Stimulated activated CD4-positive, alpha-beta T cell treated with anti-CD3 and anti-CD28 coated beads, TNF-alpha, amount 100 ng/mL, for 24 hours (primary cell): ENCODE measurements at places on chromosomes 3 and 15.

DNA sequence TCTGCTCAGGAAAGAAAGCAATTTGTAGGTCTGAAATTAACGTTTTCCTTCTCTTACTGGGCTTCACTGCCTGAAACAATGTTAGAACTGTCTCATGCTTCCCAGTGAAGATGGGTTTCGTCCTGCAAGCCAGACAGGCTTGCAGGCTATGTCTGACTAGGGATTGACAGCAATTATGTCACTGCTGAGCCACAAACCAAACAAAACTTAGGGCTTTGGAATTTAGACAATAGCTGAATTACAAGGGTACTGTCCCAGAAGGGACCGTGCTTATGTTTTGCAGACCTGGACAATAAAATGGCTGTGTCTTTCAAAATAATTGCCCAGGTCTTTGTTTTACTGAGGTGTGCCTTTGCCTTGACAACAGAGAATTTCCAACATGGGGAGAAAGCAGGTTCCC, 46.3 kb upstream of the CCDC80 start:
- no peak for DNase-seq

DNA sequence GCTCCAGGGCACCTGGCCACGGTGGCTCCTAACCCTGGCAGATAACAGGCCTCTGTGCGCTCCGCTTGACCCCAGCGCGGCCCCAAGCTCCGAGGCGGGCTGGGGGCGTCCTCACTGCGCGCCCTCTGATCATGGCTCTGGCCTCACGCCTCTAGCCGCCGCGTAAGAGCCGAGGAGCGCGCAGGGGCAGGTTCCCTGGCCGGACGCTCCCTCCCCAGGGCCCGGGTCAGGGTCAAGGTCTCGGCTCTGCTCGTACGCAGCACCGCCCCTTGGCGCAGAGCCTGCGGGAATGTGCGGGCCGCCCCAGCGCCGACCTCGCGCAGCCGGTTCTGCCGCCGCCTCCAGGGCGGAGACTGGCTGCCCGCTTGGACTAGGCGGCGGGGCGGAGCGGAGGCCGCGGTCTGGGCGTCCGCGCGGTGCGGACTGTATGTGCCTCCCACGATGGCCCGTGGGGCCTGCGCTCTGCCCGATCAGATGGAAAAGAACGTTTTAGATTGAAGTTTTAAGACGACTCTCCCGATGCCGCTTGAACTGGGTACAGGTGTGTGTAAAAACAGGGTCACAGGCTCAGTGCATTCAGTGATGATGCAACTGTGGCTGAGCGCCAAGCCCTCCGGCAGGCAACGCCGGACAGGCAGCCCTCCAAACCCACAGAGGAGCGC, 40.8 kb downstream of the CHST14 start:
- DNase-seq: no peak

DNA sequence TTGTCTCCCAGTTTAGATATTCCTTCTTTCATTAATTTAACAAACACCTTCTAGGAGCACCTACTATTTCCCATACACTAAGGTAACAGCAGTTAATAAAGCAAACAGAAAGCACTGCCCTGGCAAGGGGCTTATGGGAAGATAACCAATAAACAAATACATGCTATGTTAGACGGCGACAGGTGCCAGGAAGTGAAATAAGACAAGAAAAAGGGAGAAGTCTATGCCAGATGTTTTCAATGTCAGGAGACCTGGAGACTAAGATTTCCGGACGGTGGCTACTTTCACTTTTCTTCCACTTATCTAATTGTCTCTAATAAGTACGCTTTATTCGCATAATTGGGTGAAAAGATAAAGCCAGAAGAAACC, 32.5 kb upstream of the ZNF445 start:
- DNase-seq: no peak

GRCh38 chr15:48646331-48646730, 822 bp upstream of the FBN1 start:
- DNase-seq: no peak

DNA sequence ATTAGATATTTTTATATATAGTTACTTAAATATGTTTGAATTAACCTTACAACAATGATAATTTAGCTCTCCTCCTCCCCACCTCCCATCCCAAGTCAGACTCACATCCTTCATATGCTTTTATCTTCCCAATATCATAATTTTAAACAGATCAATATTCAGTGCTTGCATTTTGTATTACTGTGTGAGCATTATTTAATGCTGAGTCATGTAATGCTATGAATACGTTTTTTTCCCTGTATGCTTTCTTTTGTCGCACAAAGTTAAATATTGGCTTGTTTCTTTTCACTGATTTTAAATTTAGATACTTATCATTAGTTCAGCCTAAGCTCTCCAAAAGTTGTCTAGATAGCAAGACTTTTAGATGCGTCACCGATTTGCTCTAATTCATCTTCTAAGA, 471.6 kb upstream of the SGO1 start:
- DNase-seq: no peak

GRCh38 chr15:79689030-79689429, 207.8 kb downstream of the MTHFS start:
- DNase-seq: no peak

- no peak for DNase-seq
These were observed 5.0 kb downstream of the CCNDBP1 start for GRCh38 chr15:43190178-43190577.

GRCh38 chr3:121155028-121155427, 247.0 kb downstream of the STXBP5L start:
- DNase-seq: no peak

DNA sequence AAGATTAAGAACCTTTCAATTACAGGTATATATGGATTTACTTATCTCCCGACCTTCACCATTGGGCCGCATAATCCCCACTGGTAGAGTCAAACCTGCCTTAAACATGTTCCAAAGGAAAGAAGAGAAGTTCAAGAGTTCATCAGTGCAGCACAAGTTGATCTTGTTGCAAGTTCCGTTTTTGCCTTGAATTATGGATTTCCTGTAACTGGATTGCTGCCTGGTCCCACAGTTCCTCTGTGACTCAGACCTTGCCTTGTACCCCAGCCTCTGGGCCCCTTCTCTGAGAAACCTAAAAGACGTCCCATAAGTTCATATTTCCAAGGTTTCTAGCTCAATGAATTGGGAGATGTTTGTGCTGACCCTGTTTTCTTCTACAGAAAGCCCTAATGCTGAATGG, 112.5 kb upstream of the THBS1 start:
- DNase-seq: no peak

DNA sequence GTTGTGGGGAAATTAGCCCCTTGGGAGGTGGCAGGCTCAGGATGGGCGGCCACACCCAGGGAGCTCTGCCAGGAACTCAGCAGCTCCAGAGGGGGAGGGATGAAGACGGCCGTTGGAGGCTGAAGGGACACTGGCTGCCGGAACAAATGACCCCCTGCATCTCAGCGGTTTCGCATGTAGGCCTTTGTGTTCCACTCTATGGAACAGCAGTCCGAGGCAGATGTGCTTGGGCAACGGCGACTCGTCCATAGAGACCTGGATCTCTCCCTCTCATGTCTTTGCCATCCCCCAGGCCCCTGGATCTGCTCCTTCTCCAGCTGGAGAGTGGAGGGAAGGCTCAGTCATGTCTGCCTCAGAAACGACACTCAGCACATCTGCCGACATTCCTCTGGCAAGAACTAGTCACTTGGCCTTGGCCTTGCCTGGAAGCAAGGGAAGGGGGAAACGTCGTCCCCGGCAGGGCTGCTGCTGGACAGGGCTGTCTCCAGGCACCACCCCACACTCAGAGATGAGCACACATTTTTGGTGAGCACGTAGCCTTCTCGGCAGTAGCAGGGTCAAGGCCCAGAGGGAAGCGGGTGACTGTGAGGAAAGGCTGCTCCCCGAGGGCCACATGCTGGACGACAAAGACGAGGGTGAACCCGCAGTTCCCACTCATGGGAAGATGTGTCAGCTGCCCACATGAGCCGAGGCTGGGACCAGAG, 83.8 kb downstream of the ASB7 start:
- no peak for DNase-seq

DNA sequence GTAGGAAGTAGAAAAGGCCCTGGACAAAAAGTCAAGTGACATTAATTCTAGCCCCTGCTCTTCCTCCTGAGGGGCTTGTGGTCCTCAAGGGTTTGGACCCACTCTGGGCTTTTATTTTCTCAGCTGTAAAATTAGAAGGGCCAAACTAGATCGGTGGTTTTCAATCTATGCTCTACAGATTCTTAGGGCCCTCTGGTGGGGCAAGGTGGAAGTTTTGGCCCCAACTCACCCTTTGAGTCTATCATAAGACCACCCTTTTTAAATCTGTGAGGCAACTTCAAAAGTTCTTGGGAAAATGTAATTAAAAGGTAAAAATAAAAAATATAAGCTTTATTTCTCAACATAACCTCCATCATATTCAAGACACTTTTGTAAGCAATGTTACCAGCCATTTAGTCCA, 25.6 kb upstream of the CFAP161 start:
- no peak for DNase-seq

- DNase-seq: no peak
These were observed 108.9 kb upstream of the ETV5 start for GRCh38 chr3:186217820-186218164.

GRCh38 chr15:92524161-92524560, 130.5 kb downstream of the ST8SIA2 start:
- no peak for DNase-seq

- no peak for DNase-seq
These were observed 132.2 kb downstream of the OSBPL10 start for GRCh38 chr3:31848911-31849310.

DNA sequence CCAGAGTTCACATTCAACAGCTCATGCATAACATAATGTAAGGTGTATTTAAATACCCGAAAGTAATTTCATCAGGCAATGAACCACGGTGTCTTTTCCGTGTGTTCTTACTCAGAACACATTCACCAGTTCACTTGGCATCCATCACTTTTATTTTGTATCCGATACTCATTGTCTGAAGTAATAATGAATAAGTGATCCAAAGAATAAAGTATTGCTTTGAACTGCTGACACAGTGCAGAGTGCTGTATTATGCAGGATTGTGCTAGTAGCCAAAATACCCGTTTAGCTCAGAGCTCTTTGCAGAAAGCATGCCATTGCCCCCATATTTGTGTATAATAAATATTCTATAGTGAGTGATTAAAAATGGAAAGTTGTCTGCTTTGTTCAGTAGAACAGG, 460.9 kb upstream of the KCNMB2 start:
- no peak for DNase-seq

DNA sequence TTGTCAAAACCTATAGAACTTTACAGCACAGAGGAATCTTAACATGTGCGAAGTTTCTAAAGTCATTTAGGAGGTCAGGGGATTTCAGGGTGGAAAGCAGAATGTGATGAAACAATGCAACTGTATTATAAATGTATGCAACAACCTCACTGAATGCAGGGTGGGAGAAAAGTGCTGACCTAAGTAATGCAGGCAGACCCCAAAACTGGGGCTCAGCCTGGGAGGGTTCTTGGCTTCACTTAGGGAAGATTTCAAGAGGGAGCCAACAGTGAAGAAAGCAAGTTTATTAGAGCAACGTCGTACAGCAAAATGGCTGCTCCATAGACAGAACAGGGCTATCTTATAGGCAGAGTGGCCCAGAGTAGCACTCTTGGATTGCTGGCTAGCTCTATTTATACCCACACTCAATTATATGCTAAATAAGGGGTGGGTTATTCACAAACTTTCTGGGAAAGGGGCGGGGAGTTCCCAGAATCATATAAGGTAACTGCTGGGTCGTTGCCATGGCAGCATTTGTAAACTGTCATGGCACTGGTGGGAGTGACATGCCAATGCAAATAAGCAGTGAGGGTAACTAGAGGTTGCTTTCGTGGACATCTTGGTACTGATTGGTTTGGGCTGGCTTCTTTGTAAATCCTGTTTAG, 14.2 kb upstream of the CAND2 start:
- DNase-seq: no peak

- DNase-seq: no peak
These were observed 395.5 kb upstream of the PROK2 start for GRCh38 chr3:72180405-72180804.

- DNase-seq: no peak
These were observed 93.6 kb downstream of the TBC1D2B start for GRCh38 chr15:77983708-77984445.

DNA sequence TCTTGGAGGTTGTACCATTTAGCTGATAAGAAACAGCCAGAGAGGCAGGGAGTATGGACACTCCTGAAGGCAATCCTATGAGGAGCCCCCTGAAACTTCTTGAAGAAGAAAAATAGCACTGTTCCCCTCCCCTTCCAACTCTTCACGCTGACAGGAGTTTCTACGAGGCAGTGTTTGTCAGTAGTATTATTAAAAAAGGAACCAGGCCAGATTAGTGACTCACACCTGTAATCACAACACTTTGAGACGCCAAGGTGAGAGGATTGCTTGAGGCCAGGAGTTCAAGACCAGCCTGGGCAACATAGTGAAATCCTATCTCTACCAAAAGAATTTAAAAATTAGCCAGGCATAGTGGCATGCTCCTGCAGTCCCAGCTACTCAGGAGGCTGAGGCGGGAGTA, 38.7 kb downstream of the WWTR1 start:
- no peak for DNase-seq

DNA sequence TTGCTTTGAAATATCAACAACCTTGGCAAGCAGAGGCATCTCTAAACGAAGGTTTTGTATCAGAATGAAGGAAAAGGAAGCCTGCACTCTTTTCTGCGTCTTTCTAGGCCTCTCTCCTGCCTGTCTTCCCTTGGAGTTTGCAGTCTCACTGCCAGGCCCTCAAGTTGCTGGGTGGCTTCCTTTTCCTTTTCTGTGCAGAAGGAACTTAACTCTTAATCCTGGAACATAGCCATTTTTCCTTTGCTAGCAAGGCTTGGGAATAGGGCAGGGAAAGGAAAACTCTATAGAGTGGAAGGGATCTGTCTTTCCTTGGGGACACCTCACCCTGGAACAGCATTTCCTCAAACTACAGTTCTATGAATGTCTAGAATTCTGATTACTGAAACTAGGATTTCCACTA, 32.8 kb downstream of the TLNRD1 start:
- DNase-seq: no peak

GRCh38 chr3:133896002-133896761, 500 bp upstream of the RAB6B start:
- no peak for DNase-seq

DNA sequence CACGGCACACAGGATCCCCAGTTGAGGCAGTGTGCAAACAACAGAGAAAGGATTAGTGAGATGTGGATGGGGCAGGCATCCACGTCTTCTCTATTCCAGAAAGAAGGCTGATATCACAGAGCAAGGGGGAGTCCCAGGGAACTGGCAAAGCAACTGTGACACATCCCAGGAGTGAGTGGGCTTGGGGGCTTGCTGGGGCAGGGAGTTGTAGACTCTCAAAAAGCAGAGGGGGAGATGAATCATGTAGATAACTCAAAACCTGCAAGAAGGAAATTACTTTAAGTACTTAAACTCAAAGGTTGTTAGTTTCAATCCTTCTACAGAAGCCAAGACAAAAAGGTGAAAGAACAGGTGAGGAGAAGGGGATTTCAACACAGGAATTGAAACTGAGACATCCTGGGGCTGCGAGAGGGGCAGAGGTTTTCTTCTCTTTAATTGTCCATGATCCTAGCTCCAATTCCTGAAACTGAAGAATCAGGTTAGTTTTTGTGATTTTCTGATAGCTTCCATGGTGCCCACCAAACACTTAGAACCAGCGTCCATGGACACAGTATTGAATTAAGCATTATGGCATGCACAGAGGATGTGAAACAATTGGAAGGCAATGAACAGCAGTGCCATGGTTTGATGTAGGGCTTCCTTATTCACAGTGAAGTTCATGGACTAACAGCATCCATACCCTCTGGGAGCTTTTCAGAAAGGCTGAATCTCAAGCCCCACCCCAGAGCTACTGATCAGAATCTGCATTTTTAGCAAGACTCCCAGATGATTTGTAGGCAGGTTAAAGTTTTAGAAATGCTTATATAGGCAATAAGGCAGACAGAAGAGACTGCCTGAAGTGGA, 52.0 kb downstream of the CCR3 start:
- DNase-seq: peak; percentile 57
